Stimulated activated effector memory CD8-positive, alpha-beta T cell treated with anti-CD3 and anti-CD28 coated beads, Interleukin-12 subunit alpha, Interleukin-12 subunit beta, amount 100 ng/mL, for 72 hours (primary cell): ENCODE measurements at places on chromosomes 1 and 21.

DNA sequence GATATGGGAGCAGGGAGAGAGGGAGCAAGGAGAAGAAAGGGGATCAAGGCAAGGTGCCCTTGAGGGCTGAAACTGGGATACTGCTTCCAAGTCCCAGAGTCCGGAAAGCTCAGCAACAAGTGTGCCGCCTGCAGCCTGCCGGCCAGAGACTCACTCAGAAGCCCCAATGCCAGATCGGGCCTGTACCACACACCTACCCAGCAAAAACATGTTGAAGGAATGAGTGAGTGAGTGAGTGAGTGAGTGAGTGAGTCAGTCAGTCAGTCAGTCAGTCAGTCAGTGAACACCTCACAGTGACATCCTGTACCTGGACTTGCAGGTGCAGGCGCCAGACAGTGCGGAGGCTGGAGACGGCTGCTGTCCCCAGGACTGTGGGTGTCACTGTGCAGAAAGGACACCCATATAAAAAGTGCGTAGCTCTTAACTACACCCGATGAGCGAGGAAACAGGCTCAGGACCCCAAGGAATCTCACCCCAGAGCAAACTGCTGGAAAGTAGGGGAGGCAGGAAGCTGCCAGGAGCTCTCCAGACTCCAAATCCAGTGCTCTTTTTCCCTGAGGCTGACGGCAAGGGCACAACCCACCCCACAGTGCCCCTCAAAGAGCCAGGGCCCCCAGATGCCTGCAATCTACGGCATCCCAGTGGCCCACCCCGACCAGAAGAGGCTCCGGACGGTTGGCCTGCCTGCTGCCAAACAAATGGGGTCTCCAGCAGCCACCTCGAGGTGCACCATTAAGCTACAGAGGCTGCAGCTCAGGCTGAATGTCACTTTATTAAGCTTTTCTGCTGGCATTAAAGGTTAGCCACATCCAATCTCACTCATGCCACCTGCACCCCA lies 261.7 kb downstream of the NPHP4 start:
- DNase-seq = no peak

- DNase-seq = no peak
These were observed 92.7 kb upstream of the COG2 start for GRCh38 chr1:230549625-230550024.

DNA sequence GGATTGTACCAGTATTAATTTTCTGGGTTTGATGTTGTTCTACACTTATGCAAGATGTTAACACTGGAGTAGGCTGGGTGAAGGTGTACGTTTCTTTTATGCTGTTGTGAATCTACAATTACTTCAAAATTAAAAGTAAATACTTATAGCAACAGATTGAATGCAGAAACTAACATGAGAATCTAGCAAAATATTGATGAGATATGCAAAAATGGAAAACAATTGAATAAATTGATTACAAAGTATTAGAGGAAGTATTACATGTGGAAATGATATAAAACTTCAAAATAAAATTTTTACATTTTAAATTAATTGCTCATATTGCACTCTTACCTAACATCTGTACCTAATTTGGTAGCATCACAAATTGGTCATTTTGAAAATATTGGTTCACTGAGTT lies 5.7 kb upstream of the SPRR3 start:
- DNase-seq = no peak

GRCh38 chr1:109319114-109319513 lies 12.3 kb upstream of the MYBPHL start:
- no peak for DNase-seq

GRCh38 chr1:156727492-156727891 lies 777 bp upstream of the METTL25B start:
- DNase-seq = no peak
